ENCODE measurements at places on chromosomes 7 and 10. TPM values are rescaled to one million over a fixed set of nuclear protein-coding genes. Genes with fewer than 3 reads are reported as not detected.

Gene CCM2
- total RNA-seq, result 25.8 TPM

Gene OR2A42
- total RNA-seq, result 0.10 TPM

Gene DPYSL4
- 22.1 TPM for total RNA-seq

Gene CLRN3
- 0.20 TPM for total RNA-seq

Gene DENND11
- 23.7 TPM for total RNA-seq

Gene HTR5A
- total RNA-seq, result 3.4 TPM

Gene HOXA5
- total RNA-seq, result 32.1 TPM

Gene NKX6-2
- total RNA-seq, result 16.9 TPM

Gene POM121
- total RNA-seq, result 10.9 TPM

DNA sequence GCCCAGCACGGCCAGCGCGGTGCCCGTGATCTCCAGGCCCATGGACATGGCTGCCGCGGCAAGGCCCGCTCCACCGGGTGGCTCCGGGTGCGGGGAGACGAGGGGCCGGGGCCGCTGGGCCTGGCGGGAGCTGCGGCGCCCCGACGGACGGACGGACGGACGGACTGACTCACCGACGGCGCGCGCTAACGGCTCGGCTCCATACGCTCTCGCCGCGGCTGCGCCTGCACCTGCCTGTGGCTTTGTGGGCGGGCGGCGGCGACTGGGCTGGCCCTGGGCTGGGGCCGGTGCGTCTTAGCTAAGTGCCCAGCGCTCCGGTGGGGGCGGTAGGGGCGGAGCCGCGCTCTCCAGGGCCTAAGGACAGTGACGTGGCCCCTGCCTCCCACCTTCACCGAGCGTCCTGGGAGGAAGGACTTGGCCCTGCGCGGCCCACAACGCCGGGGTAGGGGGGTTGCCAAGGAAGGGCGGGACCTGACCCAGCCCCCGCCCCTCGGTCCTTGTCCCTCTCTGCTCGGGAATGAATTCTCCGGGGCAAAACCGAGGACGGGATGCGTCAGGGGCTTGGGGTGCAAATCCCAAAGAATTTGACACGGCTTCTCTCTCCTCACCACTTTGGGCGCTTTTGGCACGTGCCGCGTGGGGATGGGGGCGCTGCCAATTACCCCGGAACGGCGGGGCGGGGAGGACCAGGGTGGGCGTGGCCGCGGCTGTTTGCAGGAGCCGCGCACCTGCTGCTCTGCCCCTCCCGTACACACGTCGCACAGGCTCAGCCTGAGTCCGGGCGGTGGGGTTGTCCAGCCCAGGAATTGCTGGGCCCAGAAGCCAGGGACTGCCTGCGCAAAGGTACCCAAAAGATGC, at the start of gene CLDN3:
Gene CLDN3 (minus strand): TSS at position 269 of the 858 bp plus-strand sequence. CDS start 221 bp downstream, at position 48.
- DNase-seq, result no peak

GRCh38 chr7:127391591-127392181, 822 bp downstream of the ZNF800 start:
- DNase-seq, result no peak

DNA sequence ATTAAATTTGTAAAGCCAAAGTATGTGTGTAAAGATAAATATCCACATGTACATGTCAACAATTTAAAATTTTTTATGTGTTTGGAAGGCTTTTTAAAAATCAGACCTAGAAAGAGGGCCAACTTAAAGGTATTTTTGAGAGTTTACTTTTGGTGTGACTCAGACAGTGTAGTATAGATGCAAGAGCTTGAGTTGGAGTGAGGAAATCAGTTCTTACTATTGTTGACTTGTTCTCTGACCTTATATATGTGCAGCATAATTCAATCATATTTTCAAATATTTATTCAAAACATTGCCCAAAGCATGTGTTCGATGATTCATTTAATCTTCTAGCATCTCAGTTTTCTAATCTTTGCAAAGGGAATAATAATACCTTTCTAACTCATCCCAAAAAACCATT, 243.7 kb upstream of the PRKCQ start:
- no peak for DNase-seq

- no peak for DNase-seq
These were observed 1.2 kb upstream of the ZEB1 start for GRCh38 chr10:31317652-31318381.

DNA sequence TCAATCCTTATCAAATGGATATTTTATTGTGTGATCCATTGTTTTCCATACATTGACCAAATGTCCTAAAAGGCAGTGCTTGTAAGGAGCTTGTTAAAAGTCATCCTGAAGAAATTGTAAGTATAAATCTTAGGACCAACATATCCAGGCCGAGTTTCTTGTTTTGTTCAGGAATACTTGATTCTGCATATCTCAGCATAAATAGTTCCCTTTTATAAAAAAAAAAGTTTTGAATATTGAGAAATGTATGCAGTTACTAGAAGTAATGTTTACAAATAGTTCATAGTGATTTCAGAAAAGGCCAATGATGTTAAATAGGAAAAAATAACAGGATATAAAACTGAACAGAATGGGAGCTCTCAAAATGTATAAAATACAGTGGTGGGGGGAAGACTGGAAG, 6.6 kb downstream of the GRID1 start:
- DNase-seq, result no peak

GRCh38 chr10:25815999-25816768, 117.8 kb upstream of the MYO3A start:
- DNase-seq, result peak; percentile 88

DNA sequence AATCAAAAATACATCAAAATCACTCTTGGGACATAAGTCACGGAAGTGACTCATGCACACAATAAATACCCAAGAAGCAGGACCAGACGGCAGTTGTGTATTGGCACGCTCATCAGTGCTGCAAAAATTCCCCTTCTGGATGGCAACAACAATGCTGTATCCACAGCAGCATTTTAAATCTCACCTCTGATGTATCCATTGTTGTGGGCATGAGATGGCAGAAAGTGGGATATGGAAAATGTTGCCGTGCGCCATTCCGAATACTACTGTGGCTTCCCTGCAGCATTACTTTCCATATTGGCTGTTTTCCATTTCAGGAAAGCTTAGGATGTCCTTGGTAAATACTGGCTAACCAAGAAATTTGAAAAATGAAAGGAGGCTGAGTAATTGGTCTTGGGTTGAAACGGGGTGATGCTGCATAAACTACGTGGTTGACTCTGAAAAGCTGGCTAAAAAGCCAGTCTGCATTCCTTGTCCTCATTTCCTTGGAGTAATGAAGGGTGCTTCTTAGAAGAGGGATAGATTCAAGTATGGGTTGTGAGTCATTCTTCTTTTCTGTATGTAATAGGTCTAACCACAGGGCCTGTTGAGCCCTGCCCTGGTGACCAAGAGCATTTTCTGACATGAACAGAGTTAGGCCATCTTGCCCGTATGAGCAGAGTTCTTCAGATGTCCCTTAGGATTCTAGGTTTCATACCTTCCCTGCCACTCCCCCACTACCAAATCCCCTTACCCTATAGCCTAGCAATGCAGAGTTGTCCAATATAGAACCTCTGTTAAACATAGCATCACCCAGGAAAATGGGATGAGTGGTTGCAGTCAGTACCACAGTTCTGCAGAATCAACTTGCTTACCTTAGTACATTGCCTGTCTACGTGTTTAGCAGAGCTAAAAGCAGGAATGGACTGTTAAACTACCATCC, 36.3 kb upstream of the TOMM7 start:
- DNase-seq, result no peak

DNA sequence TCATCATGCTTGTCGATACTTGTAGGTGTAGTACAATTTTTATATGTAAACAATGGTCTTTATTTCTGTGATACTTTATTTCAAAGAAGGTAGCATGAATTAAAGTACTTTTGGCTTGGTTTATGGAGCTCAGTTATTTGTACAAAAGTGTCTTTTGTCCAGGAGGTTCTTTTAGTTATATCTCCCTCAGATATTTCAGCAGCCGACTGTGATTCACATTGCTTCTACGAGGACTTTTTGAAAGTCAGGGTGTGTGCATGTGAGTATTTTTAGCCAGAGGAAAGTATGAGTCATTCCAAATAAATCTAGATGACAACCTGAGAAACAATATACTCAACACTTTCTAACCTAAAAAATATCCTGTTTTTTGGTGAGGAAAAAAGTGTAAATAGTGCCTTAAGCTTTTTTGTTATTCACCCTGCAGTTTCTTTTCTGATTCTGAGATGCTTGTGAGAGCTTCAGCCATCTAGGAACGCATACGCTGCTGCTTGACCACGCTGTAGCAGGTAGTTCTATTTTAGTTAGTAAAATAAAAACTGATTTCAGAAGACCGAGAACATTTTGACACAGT, 595 bp upstream of the SUN1 start:
- no peak for DNase-seq

DNA sequence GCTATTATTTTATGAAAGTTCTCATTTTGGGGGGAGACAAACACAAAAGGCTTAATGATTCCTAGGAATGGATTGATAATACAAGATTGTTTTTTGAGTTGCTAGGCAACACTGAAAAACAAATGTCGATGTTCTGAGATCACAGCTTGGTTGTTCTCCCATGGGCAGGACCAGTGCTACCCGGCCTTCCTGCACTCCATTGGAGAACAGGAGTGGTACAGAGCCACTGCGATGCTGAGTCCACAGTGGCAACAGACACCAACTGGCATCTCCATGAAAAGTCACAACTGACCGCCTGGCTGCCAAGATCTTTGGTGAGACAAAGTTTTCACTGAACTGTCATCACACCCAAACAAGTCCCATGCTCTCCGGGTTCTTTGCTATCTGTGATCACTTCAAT, 68.9 kb upstream of the NMT2 start:
- no peak for DNase-seq

GRCh38 chr10:32109603-32110002, 53.4 kb upstream of the KIF5B start:
- DNase-seq, result no peak

DNA sequence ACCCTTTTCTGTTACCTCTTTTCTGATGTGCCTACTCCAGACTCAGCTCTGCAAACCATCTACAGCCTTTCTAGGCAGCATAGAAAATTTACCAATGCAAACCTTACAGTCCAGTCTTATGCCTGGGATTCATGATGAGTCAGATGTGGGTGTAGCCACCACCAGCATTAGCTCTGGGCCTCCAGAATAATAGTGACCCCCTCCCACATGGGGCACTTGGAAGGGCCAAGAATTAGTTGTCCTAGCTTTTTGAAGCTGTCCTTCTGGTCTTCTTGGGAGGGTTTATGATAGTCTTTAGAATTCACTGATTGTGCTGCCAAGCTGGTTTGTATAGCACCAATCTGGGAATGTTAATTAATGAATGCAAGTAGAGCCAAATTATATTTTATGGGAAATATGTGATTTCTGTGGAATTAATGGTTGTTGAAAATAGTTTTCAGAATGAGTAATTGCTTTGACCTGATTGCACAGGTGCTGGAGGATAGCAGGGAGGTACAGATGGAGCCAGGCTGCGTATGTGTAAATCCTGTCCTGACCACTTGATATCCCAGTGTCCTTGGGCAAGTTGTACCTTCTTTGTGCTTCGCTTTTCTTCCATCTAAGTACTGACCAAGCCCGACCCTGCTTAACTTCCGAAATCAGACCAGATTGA, 94.8 kb downstream of the CPED1 start:
- no peak for DNase-seq

DNA sequence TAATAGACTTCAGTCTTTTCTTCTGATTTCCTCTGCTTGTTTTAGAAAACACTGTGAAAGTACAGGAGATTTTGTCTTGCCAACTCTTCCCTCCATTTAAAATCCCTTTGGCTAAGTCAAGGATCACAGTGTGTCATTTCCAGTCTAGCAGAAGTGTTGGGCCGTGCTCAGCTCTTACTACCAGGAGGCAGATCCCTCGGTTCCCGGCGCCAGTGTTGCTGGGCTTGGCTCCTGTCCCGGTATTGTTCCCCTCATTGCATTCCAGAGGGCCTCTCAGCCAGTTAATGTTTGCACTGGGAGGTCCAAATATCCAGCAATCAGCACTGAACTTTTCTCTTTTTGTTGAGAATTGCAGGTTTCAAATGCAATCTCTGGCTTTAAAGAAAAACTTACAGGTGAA, 612.1 kb upstream of the MGMT start:
- peak; percentile 63 for DNase-seq

DNA sequence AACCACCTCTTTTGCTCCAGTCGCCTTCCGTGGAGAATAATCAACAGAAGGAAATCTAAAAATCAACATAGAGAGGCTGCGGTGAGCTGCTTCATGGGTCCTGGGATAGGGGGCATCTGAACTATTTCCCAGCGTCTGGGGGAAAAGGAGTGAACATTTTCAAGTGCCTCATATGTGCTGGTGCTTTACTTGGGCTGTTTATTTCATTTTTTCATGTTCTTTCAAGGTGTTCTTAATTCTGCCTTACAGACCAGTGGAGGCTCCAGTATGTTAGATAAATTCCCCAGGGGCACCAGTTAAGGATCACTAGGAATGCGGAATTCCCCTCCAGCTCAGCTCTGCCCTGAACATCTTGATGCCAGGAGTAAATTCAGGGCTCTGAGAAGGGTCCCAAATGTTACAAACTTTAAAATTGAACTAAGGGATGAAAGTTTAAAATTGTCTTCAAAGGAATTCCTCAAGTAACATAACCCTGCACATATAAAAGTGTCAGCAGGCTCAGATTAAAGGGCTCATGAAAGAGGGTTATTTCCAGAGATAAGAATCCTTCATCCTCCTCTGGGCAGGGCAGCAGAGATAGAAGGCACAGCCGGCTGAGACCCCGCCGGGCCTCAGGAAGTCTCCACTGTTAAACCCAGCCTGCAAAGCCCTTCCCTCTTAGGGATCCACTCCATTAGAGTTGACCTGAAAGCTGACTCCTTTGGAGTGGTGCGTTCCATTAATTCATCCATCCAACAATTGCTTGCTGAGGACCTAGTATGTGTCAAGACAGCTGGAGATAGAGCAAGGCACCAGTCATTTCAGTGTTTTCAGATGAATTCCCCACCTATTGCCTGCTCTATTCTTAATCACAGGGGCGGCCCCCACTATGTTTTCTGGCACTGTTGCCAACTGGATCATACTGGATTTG, 345.8 kb downstream of the KCNMA1 start:
- no peak for DNase-seq

- no peak for DNase-seq
These were observed 41.4 kb upstream of the GHITM start for GRCh38 chr10:84097787-84098353.

DNA sequence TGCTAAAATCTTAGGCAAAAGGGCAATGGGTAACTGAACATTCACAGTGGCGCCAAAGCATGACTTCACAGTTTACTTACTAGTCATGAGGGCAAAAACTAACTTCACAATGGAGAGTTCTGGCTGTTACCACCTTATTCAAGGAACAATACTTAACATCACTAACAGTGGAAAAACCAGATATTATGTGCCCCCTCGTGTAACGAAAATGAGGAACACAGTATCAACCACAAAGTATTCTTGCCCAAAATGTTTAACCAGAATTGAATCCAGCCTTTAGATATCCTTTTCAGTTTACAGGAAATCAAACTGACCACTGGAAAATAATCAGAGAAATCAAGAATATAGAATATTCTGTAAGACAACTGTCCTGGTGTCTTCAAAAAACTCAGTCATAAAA, 9.5 kb downstream of the C7orf25 start:
- DNase-seq, result no peak

All from spinal cord (tissue), 10 donors.